Globus pallidus (tissue), 1 donor: ENCODE measurements at places on chromosomes 7 and 10.

GRCh38 chr7:119090851-119091250 is 866.3 kb downstream of the ANKRD7 start:
- DNase-seq, result no peak

GRCh38 chr7:22548313-22548712 is 48.3 kb upstream of the STEAP1B start:
- DNase-seq, result no peak

DNA sequence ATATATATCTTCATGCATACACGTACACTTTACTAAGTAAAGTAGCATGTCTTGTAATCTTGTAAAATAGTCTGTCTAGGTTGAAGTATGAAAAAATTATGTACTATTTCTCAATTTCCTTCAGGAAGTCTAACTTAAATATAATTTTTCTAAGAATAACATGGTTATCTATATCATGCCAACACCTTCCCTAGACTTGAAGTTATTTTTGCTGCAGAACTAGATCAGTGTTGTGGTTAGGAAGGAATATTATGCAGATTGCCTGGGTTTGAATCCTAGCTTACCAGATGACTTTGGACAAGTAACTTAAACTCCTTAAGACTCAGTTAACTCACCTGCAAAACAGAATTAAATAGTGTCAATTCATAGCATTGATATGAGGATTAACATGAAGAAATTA is 142.2 kb upstream of the SEMA3A start:
- DNase-seq, result no peak

DNA sequence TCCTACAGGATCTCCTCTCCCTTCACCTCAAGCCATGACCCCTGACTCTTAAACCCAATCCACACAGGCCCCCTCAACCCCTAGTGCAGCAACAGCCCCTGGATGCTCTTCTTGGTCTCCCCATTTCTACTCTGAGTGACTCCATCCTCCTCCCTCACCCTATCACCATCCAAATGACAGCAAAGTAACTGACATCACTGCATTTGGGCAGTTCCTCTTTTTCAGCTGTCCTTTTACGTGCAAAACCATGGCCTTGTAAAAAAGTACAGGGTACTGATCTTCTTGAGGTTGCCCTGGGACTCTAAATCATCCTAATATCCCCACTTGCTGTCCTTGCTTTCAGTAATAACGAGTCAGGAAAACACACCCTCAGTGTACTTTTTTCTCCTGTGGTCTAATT is 454.9 kb downstream of the ADRA2A start:
- DNase-seq, result no peak

- DNase-seq, result no peak
Observed at GRCh38 chr7:45623740-45624391, 49.7 kb downstream of the ADCY1 start.

DNA sequence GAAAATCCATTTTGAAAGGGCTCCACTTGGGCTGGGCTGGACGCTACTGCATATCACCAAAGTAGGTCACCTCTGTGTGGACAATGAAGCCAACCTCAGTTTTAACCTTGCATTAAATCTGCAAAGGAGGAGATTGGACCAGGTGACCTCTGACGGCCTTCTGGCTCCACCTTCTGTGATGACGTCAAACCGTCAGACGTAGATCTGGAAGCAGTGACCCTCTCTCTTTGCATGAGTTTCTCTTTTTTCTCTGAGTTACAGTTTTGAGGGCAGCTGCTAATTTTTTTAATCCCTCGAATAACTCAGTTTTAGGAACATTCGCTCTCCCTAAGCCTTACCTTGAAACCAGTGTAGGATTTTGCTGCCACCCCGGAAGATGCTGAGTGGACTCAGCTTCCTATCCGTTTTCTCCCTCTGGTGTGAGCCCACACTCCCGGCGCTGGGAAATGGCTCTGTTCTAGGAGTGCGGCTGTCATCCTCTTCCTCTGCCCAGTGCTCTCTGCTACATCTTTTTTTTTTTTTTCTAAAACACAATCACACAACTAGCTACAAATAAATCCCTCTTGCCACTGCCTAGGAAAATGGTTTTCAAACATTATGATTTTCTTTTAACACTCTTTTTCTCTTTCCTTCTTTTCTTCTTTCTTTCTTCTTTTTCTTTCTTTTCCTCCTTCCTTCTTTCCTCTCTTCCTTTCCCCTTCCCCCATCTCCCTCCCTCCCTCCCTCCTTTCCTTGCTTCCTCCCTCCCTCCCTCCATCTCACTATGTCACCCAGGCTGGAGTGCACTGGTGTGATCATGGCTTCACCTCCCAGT is 27.7 kb upstream of the NMT2 start:
- no peak for DNase-seq

DNA sequence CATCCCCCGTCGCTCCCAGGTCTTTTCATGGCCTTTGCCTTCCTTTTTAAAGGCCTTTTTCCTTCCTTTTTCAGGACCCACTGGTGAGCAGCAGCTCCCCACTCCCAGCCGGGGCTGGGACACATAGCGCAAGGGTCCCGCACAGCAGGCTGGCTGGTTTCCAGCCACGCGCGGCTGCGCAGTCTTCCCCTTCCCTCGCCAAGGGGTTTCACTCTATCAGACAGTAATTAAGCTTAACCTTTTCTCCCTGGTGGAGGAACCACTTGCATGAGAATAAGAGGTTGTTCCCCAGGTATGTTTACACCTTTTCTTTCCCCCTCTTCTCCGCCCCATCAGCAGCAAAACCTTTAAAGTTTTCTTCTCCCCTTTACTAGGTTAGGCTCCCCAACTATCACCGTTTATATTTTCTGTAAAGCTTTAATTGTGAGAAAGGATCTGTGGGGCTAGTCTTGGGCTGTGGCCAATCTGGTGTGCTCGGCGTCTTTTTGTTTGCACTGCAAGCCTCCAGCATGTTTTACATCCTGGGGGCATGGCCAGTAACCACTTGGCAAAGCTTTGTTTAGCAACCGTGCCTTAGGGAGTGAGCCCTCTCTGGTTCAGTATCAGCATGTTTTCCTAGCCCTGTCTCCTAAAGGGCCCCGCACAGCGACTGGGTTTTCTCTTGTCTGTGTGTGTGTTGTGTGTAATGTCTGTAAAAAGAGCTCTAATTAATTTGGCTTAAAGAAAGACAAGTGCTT is 219.6 kb downstream of the PHF14 start:
- no peak for DNase-seq

- no peak for DNase-seq
Observed at GRCh38 chr10:86486856-86487255, 34.7 kb downstream of the WAPL start.

DNA sequence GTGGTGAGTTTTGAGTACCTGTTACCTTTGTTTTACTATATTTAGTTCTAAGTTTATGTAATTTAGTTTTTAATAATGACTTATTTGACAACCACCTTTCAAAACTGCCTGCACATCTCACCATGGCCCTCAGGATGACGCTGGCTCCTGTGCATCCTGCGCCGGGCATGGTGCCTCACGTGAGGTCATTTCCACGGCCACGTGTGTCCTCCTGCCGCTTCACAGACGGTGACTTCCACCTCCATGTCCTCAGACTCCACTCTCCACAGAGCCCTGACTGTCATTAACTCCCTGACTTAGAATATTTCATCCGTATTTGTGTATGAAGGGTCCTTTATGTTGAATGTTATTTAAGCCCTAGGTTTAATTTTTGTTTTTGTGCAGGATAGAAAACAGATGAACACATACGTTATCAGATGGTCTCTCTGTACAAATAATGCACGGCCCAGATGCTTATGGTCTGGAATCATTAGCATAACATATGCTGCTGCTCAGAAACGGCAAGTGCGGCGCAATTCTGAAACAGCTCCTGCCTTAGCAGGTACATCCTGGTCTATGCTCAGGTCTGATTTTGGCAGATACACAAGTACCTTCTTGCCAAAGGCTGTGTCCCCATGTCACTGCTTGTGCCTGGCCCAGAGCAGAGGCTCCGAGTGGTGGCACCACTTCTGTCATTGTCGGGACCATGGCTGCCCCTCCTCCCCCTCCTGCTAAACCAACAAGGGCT is 155.8 kb downstream of the WDR37 start:
- no peak for DNase-seq

- DNase-seq, result peak; percentile 14
Observed at GRCh38 chr10:17847585-17848296, 38.6 kb downstream of the MRC1 start.

DNA sequence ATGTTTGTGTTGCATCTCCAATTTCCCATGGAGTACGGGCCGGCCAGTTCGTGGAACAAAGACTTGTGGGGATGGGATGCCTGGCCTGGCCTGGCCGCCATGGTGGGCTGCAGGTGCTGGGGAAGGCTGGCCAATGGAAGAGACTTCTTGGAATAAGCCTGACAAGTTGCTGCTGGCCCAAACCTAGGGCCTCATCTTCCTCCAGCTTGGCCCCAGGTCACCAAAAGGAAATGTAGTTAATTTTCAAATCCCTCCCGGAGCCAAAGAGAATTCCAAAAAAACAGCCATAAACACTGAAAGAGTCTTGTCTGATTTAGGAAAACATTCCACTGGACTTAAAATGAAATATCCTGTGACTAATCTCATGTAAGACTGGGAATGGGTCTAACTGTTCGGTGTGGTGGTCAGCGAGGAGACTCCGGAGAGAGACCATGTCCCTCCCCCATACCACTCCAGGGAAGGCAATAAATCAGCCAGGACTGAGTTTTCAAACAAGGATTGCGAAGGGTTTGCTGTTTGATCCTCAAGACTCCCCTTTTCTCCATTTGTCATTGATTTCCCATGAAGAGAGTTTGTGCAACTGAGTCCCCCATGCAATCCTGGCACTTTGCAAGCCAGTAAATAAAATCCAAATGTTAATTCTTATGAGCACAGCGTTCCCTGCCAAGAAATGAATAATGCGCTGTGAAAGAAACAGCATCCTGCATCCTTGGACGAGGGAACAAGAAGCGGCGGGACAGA is 128.7 kb upstream of the HABP2 start:
- no peak for DNase-seq

- DNase-seq, result no peak
Observed at GRCh38 chr7:148916186-148916585, 32.1 kb upstream of the EZH2 start.

GRCh38 chr10:76315240-76315639 is 883.8 kb downstream of the LRMDA start:
- no peak for DNase-seq

DNA sequence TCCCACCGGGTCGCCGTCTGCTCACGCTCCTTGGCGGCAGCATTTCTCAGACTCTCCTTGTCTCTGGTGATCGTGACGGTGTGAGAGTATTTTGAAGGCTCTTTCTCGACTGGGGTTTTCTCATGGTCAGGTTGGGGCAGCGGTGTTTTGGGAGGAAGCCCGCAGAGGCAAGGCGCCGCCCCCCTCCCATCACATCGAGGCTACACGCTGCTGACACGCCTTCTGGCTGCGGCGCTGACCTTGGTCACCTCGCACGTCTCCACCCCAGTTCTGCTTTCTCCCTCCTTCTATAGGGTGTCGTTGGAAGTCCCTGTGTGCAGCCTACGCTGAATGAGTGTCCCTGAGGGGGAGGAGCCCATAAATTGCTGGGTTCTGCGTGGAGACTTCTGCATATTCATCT is 55.2 kb downstream of the GLRX3 start:
- no peak for DNase-seq

- no peak for DNase-seq
Observed at GRCh38 chr7:27575613-27576012, 87.1 kb downstream of the HIBADH start.

GRCh38 chr10:5460468-5461202 is 38.7 kb downstream of the CALML5 start:
- DNase-seq, result no peak

- no peak for DNase-seq
Observed at GRCh38 chr10:68348265-68348741, 15.6 kb upstream of the PBLD start.

- peak; percentile 31 for DNase-seq
Observed at GRCh38 chr7:149147752-149148653, 750 bp downstream of the ZNF398 start.

DNA sequence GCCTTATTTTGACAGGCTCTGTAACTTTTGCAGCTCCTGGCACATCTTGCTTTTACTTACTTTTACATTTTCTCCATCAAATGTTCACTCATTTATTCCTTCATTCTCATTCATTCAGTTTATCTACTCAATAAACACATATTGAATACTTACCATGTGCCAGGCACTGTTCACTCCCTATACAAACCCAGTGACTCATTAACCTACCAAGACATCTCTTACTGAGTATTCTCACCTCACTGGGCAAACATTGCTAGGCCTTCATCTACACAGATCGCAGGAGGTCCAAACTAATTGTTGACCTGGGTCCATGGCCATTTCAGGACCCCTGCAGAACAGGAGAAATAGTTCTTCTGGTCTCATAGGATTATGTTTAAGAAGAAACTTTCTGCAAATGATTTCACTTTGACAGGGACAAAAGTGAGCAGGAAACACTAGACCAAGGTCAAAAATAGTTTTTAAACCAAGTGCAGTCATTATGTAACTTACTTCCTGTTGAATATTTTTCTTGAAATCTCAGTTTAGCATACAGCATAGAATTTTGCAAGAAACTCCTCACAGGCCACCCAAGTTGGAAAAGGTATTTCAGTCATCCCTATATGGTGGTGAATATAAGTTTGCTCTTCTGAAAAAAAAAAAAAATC is 17.6 kb downstream of the SLC26A4 start:
- DNase-seq, result no peak

- no peak for DNase-seq
Observed at GRCh38 chr10:83516788-83517187, 622.5 kb upstream of the GHITM start.

- no peak for DNase-seq
Observed at GRCh38 chr10:50832171-50832751, 53.2 kb downstream of the A1CF start.

- DNase-seq, result no peak
Observed at GRCh38 chr7:15820319-15820718, 133.8 kb upstream of the MEOX2 start.

DNA sequence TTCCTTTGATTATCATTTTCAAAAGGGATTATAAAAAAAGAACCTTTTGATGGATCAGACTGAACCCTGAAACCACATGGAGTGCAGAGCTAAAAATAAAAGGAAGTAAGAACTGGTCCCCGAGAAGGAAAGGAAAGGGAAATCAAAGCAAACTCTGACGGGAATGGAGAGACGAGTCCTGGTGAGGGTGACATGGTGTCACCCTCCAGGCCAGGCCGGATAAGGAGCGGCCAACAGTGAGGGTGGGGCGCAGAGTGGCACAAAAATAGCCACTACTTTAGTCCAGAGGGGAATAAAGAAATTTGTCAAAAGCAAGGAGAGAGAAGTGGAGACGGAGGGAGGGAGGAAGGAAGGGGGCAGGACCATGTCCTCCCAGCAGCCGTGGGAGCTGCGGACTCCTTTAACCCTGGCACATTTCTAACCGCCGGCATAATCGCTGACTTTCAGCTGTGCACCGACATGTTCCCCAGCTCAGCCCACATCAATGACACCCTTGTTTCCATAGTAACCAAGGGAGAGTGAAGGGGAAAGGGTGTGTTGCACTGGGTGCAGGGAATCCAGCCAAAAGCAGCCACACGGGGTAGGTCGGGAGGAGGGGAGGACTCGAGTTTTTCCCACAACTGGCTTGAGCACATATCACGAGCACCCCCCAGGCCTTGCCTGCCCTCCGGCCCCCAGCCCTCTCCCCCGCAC is 29.7 kb downstream of the TRIM8 start:
- DNase-seq, result peak; percentile 63

GRCh38 chr7:123901101-123901500 is 23.9 kb upstream of the SPAM1 start:
- no peak for DNase-seq

DNA sequence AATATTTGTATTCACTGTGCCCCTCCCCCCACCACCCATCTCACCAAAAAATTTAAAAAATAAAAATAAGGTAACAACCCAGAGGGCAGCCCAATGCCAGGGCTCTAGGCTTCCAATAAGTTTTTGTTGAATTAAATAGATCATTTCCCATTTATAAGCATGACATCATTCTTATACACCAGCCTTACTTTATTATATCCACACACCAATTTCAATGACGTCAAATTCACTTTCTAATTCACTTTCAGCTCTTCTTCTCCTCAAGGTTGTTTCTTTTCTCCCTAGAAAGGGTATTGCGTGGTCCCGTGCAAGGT is 1.2 kb upstream of the DKK1 start:
- DNase-seq, result no peak
